ENCODE measurements at places on chromosomes 3 and 15. TPM values are rescaled to one million over a fixed set of nuclear protein-coding genes. Genes with fewer than 3 reads are reported as not detected.

Gene ATP1B3
- 24.7 TPM for total RNA-seq

Gene EXD1
- total RNA-seq = 0.17 TPM

Gene CCRL2
- 0.26 TPM for total RNA-seq

Gene NRROS
- total RNA-seq = under 0.01 TPM

Gene TERC
- 210 TPM for total RNA-seq

Gene CCR5
- total RNA-seq = under 0.01 TPM

Gene ONECUT1
- total RNA-seq = not detected

Gene DNAJA4
- 7.9 TPM for total RNA-seq

Gene ZNF860
- under 0.01 TPM for total RNA-seq

Gene CASR
- total RNA-seq = not detected

Gene DAZL
- not detected for total RNA-seq

Gene GPR87
- total RNA-seq = 0.17 TPM

Gene TTC23
- 30.4 TPM for total RNA-seq

Gene AP2M1
- total RNA-seq = 362 TPM

Gene GOLGA6L1
- total RNA-seq = not detected

Gene LRRN1
- total RNA-seq = 0.33 TPM

Gene NDUFB5
- total RNA-seq = 120 TPM

Gene CCNL1
- 219 TPM for total RNA-seq

Gene CDHR4
- total RNA-seq = not detected

Gene RBP2
- total RNA-seq = not detected

Gene TMEM207
- not detected for total RNA-seq

Gene MELTF
- total RNA-seq = 5.0 TPM

Gene NPAP1
- total RNA-seq = not detected
